ENCODE measurements at places on chromosomes 11 and 22.

DNA sequence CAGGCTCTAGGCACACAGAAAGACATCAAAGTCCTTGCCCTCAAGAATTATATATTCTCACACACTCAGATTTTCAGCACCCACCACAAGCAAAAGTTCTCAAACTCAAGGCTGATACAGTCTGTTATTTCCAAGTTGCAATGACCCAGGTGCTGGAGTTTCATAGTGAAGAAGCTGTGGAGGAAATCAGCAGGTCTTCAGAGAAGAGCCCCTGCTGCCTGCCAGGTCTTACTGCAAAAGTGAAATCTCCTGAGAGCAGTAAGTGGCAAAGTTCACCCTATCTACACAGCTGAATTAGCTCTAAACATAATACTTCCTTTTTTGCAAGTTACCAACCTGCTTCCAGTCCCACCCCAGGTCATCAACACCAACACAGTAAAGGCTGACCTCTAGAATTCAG is 64.6 kb downstream of the RPL27A start:
- DNase-seq: no peak

GRCh38 chr11:45871638-45872037 is 13.8 kb upstream of the MAPK8IP1 start:
- no peak for DNase-seq

GRCh38 chr11:34552270-34552669 is 38.7 kb upstream of the ELF5 start:
- no peak for DNase-seq

- DNase-seq: no peak
These were observed 7.3 kb downstream of the DEAF1 start for GRCh38 chr11:687751-688150.

GRCh38 chr11:6556139-6556949 is 47.1 kb downstream of the RRP8 start:
- no peak for DNase-seq

All from HCT116 (cell line).